ENCODE measurements at places on chromosomes 11 and 22. TPM values are rescaled to one million over a fixed set of nuclear protein-coding genes. Genes with fewer than 3 reads are reported as not detected.

WNT7B gene
- total RNA-seq, result not detected

IGF2 gene
- 513 TPM for total RNA-seq

P2RY6 gene
- total RNA-seq, result 0.08 TPM

UBXN1 gene
- total RNA-seq, result 70.4 TPM

VPREB3 gene
- total RNA-seq, result 0.28 TPM

KDM4E gene
- not detected for total RNA-seq

OR5F1 gene
- total RNA-seq, result not detected

PHOX2A gene
- not detected for total RNA-seq

UPK3A gene
- total RNA-seq, result not detected

RNH1 gene
- total RNA-seq, result 82.4 TPM

SCGB2A2 gene
- not detected for total RNA-seq

C1QTNF5 gene
- total RNA-seq, result 0.85 TPM

LAMTOR1 gene
- 54.3 TPM for total RNA-seq

Measured in SJCRH30 (cell line).